ENCODE measurements at places on chromosomes 3 and 15. TPM values are rescaled to one million over a fixed set of nuclear protein-coding genes. Genes with fewer than 3 reads are reported as not detected.

HIGD2B gene
- not detected for total RNA-seq

CCDC54 gene
- total RNA-seq, result not detected

NEK10 gene
- total RNA-seq, result 9.5 TPM

IGDCC3 gene
- total RNA-seq, result not detected

SLC27A2 gene
- total RNA-seq, result not detected

- no peak for DNase-seq
- H3K27me3 ChIP-seq, result no peaks in the 10 kb centered on the region
- H3K4me1 ChIP-seq, result no peaks in the 10 kb centered on the region
- no peak overlapping the region for H3K4me3 ChIP-seq
- H3K36me3 ChIP-seq, result no peaks in the 10 kb centered on the region
- H3K27ac ChIP-seq, result no peak overlapping the region
Observed at GRCh38 chr15:96790004-96790403, 459.5 kb downstream of the NR2F2 start.

DNA sequence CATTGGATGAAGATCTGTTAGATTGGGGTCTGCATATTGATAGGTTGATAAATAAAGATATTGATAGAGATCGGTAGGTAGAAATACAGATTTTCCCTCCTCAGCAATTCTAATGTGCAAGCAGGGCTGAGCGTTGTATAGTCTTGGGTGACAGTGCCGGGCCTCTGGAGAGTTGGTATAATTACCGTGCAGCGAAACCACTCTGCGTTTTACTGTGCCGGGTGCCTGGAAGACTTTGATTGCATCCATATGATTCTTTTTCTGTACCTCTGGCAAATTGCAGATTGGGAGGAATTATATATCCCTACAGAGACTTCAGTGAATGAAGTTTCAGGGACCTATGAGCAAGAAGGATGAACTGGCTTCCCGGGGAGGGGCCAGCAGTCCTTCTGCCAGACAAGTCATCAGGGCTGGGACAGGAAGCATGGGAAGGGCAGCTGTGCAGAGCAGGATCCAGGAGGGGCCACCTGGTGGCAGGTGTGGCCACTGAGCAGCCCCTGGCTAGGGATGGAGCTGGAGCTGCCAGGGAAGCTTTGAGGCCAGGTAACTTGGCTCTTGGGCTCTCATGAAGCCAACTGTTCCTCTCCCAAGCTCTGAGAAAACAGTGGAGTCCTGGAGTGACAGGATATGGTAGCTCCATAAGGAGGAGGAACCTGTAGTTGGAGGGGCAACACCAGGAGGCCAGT, 132.5 kb downstream of the APBA2 start:
- no peak for DNase-seq
- H3K27ac ChIP-seq, result no peak overlapping the region
- H3K4me1 ChIP-seq, result no peaks in the 10 kb centered on the region

- DNase-seq, result peak; percentile 65
- H3K4me3 ChIP-seq, result no peak overlapping the region
- peaks cover 44% of the 10 kb centered on the region for H3K4me1 ChIP-seq
- H3K27me3 ChIP-seq, result no peaks in the 10 kb centered on the region
Observed at GRCh38 chr3:134352031-134352671, 22.1 kb downstream of the AMOTL2 start.

GRCh38 chr15:36301947-36302346, 277.5 kb upstream of the CDIN1 start:
- H3K4me3 ChIP-seq, result no peak overlapping the region
- no peak overlapping the region for H3K27ac ChIP-seq
- no peaks in the 10 kb centered on the region for H3K36me3 ChIP-seq
- DNase-seq, result no peak
- no peaks in the 10 kb centered on the region for H3K4me1 ChIP-seq
- no peaks in the 10 kb centered on the region for H3K27me3 ChIP-seq

All from GM23248 (cell line).